Osteocyte (in vitro differentiated cells): ENCODE measurements at places on chromosomes 5 and 9. TPM values are rescaled to one million over a fixed set of nuclear protein-coding genes. Genes with fewer than 3 reads are reported as not detected.
A peak's percentile ranks its signal among the peaks of the same experiment; 100 is the strongest.

Gene PPP3R2
- not detected in 2 replicates for total RNA-seq

Gene AHRR
- total RNA-seq: 54.9 and 55.8 TPM in 2 replicates

- DNase-seq: no peak
- H3K27me3 ChIP-seq: no peaks in the 10 kb centered on the region
- peaks cover 25% of the 10 kb centered on the region for H3K4me1 ChIP-seq
- no peak overlapping the region for H3K4me3 ChIP-seq
These were observed 167.1 kb upstream of the ADRA1B start for GRCh38 chr5:159749146-159749545.

DNA sequence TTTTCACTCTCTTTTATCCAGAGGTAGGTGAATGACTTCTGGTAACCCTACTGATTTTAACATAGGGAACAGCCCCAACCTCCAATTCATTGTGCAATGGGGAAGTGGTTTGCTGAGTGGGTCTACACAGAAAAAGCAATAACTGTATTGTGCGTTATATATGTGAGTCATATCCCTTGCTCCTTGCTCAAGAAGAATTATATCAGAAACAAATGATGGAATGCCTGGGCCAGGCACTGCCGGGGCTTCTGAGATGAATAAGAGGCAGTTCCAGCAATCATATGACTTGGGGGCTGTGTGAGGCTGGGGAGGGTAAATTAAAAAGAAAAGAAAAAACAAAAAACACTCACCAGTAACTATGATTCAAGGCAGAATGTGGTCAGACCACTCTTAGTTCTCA is 79.2 kb upstream of the ABCA1 start:
- H3K27me3 ChIP-seq: no peaks in the 10 kb centered on the region
- H3K4me1 ChIP-seq: peaks cover 15% of the 10 kb centered on the region
- H3K27ac ChIP-seq: peak overlapping the region; percentile 70
- H3K4me3 ChIP-seq: no peak overlapping the region

Gene PCA3
- not detected in 2 replicates for total RNA-seq

Gene IL3
- not detected in 2 replicates for total RNA-seq

DNA sequence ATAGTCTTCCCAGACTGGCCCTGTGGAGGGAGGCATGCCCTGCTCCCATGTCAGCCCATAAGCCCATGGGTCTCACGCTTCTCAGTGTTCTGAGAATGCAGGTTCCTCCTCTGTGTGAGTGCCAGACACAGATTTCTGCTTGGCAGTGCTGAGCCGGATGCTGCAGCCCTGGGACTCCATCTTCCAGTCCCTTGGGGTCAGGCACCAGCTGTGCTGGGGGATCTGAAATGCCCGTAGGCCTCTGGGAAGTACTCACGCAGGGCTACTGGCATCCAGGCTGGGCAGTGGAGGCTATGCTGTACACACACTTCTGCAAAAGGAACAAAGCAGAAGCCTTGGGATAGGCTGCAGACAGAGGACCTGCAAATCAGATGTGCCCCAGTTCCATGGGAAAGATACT is 1944.6 kb downstream of the EFNA5 start:
- H3K27ac ChIP-seq: no peak overlapping the region
- H3K36me3 ChIP-seq: peaks cover 2% of the 10 kb centered on the region
- H3K27me3 ChIP-seq: no peaks in the 10 kb centered on the region
- no peak overlapping the region for H3K4me3 ChIP-seq
- DNase-seq: no peak

Gene GPX3
- total RNA-seq: 1.1 and 1.3 TPM in 2 replicates

- H3K27me3 ChIP-seq: no peaks in the 10 kb centered on the region
- H3K36me3 ChIP-seq: no peaks in the 10 kb centered on the region
- no peaks in the 10 kb centered on the region for H3K4me1 ChIP-seq
- no peak overlapping the region for H3K27ac ChIP-seq
- no peak overlapping the region for H3K4me3 ChIP-seq
These were observed 141.7 kb downstream of the SYK start for GRCh38 chr9:90943341-90943740.

DNA sequence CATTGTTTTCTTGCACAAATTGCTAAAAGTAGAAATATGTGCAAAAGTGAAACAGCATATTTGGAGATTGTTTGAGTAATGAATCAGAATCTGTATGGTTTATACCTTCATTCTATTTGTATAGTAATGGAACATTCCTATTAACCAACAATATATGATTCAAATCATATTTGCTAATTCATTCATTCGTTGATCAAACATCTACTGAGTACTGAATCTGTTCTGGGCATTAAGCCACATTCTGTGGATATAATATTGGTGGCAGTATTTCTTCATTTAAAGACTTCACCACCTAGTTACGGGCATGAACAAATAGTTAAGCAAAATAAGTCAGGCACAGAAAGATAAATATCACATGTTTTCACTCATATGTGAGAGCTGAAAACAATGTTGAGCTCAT is 385.7 kb downstream of the MTRR start:
- H3K4me3 ChIP-seq: no peak overlapping the region
- H3K27me3 ChIP-seq: peaks cover 8% of the 10 kb centered on the region

DNA sequence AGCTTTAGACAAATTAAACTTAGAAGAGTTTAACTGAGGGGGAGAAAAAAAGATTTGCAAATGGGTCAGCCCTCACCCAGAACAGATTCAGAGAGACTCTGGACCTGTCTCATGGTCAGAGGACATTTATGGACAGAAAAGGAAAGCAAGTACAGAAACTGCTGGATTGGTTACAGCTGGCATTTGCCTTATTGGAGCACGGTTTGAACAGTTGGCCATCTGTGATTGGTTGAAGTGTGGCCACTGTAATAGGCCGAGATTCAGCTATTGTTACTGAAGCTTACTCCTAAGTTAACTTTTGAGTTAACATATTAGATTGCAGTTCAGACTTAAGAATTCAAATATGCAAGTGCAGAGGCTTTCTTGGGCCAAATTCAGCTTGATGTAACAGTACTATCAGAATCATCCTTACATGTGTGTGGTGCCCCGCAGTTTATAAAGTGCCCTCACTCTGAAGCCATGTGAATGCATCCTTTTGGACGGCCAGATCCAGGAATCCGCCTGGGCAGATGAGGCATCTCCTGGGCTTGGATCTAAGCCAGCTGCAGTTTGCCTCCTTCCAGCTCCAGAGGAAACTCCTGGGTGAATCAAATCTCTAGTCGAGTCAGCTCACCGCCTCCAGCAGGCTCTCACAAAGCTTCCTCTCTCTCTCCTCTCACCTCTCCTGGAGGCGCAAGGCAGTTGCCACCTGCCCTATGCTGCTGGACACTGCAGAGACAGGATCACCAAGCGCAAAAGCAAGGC is 165.2 kb downstream of the ADAMTS12 start:
- no peaks in the 10 kb centered on the region for H3K27me3 ChIP-seq
- DNase-seq: no peak
- H3K4me1 ChIP-seq: peaks cover 4% of the 10 kb centered on the region
- H3K27ac ChIP-seq: no peak overlapping the region
- no peaks in the 10 kb centered on the region for H3K36me3 ChIP-seq

Gene SLC22A4
- total RNA-seq: 1.4 and 2.5 TPM in 2 replicates

Gene PRDM9
- total RNA-seq: not detected in 2 replicates

Gene TMC1
- not detected in 2 replicates for total RNA-seq

DNA sequence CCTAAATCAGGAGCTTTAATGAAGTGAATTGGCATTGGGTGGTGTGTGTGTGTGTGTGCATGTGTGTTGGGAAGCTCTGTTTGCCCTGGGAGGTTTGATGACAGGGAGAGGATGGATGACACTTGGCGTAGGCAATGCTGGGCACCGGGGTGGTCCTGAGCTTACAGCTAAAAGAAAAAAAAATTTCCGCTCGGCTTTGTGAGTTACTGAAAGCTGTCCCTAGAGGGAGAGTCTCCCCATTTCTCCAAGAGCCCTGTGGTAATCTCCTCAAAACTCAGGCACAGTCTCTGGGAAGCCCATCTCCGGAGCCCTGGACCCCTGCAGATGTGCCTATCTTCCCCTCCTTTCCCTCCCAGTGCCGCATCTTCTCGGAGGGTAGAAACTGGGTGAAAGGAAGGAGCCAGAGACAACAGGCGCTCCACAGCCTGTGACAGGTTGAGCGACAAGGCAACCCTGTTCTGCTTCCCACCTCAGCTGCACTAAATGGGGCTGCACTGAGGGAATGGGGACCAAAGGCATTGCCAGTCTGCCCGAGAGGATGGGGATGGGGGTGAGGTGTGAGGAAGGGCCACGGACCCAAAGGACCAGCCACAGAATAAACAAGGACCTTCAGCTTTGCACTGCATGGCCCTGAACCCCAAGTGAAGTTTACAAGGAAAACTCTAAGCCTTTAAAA is 35.8 kb upstream of the TIFAB start:
- DNase-seq: no peak
- H3K27me3 ChIP-seq: peaks cover 70% of the 10 kb centered on the region
- no peaks in the 10 kb centered on the region for H3K36me3 ChIP-seq

DNA sequence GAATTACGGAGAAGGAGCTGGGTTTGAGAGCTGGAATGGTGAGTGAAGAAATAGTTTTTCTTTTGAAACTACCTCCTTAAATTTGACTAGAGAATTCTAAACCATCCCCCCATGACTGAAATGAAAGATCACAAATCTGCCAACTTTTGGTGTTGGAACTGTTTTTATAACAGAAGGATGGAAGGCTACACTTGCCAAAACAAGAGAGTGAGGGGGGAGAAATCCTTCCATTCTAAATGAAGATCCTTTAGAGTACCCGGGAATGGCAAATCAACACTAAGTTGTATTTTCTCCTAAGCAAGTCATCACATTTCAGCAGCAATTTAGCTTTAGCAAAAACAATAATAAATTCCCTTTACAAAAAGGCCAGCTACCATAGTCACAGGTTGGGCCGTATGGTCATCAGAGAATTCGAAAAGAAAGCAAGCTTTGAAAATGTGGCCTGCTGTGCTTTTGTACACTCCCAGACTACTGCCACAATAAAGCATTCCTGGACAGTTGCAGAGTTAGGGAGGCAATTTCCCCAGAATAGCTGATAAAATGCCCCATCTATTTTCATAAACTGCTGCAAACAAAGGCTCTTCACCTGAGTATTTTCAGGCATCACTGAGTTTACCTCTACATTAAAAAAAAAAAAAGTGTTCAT is 25.0 kb upstream of the FREM1 start:
- peaks cover 11% of the 10 kb centered on the region for H3K4me1 ChIP-seq
- H3K36me3 ChIP-seq: no peaks in the 10 kb centered on the region
- no peak overlapping the region for H3K4me3 ChIP-seq
- H3K27me3 ChIP-seq: peaks cover 3% of the 10 kb centered on the region
- no peak overlapping the region for H3K27ac ChIP-seq

DNA sequence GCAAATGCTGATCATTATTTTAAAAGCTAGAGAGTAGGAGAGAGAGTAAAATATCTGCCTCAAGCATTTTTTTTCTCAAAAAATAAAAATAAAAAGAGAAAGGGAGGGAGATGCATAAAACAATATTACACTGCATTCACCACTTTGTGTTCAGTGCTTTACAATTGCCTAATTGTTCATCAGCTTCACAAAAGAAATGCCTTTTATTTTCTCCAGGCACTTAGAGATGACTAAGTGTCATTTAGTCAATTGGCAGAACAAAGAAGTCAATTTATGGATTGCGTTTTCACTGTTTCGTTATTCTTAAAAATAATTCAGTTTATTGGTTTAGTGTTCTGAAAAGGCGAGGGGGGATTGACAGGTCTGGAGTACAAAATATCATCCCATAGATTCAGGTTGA is 232.5 kb upstream of the CCNH start:
- no peak for DNase-seq
- no peaks in the 10 kb centered on the region for H3K4me1 ChIP-seq
- no peaks in the 10 kb centered on the region for H3K27me3 ChIP-seq
- no peaks in the 10 kb centered on the region for H3K36me3 ChIP-seq
- no peak overlapping the region for H3K27ac ChIP-seq
- no peak overlapping the region for H3K4me3 ChIP-seq

Gene POLK
- total RNA-seq: 28.9 and 32.7 TPM in 2 replicates

Gene DMRT3
- total RNA-seq: not detected in 2 replicates

Gene ITGA2
- 0.30 and 0.44 TPM in 2 replicates for total RNA-seq

DNA sequence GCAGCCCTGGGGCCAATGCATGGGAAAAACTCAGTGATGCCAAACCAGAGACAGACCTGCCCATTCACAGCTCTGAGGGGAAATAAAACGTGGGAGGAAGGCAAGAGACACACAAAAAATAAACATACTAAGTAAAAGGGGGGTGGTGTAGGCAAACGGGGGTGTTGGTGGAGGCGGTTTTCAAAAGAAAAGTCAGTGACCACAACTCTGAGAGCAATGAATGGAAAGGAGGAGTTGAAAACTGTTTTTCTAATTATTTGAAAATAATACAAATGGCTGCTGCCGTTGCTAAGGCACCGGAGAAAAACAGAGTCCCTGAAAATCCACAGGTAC is 293.5 kb downstream of the EFNA5 start:
- H3K4me1 ChIP-seq: peaks cover 28% of the 10 kb centered on the region
- no peak overlapping the region for H3K4me3 ChIP-seq
- DNase-seq: no peak
- no peaks in the 10 kb centered on the region for H3K27me3 ChIP-seq
- H3K27ac ChIP-seq: peak overlapping the region; percentile 58
- peaks cover 2% of the 10 kb centered on the region for H3K36me3 ChIP-seq

Gene PCDHB11
- 1.9 and 2.4 TPM in 2 replicates for total RNA-seq

- H3K36me3 ChIP-seq: peaks cover 6% of the 10 kb centered on the region
- no peak overlapping the region for H3K27ac ChIP-seq
- H3K4me1 ChIP-seq: peaks cover 29% of the 10 kb centered on the region
- no peaks in the 10 kb centered on the region for H3K27me3 ChIP-seq
- no peak for DNase-seq
These were observed 48.8 kb downstream of the POC5 start for GRCh38 chr5:75668445-75668844.

DNA sequence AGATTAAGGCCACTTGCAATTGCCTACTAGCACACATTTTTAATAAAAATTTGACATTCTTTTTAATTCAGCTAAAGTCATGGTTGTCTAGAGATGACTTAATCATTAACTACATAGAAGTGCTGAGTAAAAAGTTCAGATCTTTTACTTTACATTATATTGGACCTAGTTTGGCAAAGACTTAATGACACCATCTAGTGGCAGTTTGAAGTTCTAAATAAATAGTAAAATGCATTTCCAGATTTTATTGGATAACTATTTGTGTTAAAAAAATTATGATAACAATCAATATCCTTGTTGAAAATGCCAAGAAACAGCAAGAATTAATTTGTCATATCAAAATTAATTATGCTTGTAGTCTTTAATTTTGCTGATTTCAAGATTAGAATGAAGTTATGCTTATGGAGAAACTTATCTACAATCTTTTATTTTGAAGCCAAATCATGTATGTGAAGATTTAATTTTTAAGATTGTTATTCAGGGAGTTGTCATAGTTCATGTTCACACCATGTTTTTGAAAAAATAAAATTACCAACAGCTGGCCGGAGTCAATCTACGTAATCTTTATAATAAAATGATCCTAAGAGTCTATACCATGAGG is 69.6 kb upstream of the PJA2 start:
- no peaks in the 10 kb centered on the region for H3K36me3 ChIP-seq
- H3K27ac ChIP-seq: no peak overlapping the region
- no peak overlapping the region for H3K4me3 ChIP-seq

GRCh38 chr5:56161439-56161823 is 71.7 kb downstream of the ANKRD55 start:
- no peak overlapping the region for H3K4me3 ChIP-seq
- no peak overlapping the region for H3K27ac ChIP-seq
- no peaks in the 10 kb centered on the region for H3K27me3 ChIP-seq
- no peak for DNase-seq

Gene SLC6A3
- not detected in 2 replicates for total RNA-seq

GRCh38 chr9:128701227-128701854 is 962 bp upstream of the PKN3 start:
- H3K36me3 ChIP-seq: peaks cover 4% of the 10 kb centered on the region
- DNase-seq: no peak
- peaks cover 21% of the 10 kb centered on the region for H3K4me1 ChIP-seq
- H3K27ac ChIP-seq: no peak overlapping the region
- no peaks in the 10 kb centered on the region for H3K27me3 ChIP-seq
- H3K4me3 ChIP-seq: peak overlapping the region; percentile 80

Gene CDC20B
- not detected in 2 replicates for total RNA-seq

- H3K36me3 ChIP-seq: no peaks in the 10 kb centered on the region
- H3K4me3 ChIP-seq: no peak overlapping the region
- H3K27me3 ChIP-seq: peaks cover 6% of the 10 kb centered on the region
- peaks cover 2% of the 10 kb centered on the region for H3K4me1 ChIP-seq
- no peak overlapping the region for H3K27ac ChIP-seq
- no peak for DNase-seq
These were observed 22.6 kb upstream of the HSPA9 start for GRCh38 chr5:138597661-138598400.
